ENCODE measurements at places on chromosomes 6 and 20. TPM values are rescaled to one million over a fixed set of nuclear protein-coding genes. Genes with fewer than 3 reads are reported as not detected.

Gene HLA-DQB1
- not detected for total RNA-seq

Gene CFB
- 0.49 TPM for total RNA-seq

Gene RAD21L1
- total RNA-seq: under 0.01 TPM

Gene TXLNB
- total RNA-seq: 0.25 TPM

Gene LY6G5C
- total RNA-seq: 1.2 TPM

Gene SIRPB2
- total RNA-seq: 0.49 TPM

Gene ZBTB12
- total RNA-seq: 21.9 TPM

Gene RAMACL
- 1.5 TPM for total RNA-seq

Gene FILIP1
- total RNA-seq: 1.5 TPM

Gene MAS1
- total RNA-seq: 0.25 TPM

Gene MATN4
- total RNA-seq: not detected

Gene TUBB
- 989 TPM for total RNA-seq

Gene MAP7
- 4.2 TPM for total RNA-seq

Gene ALDH5A1
- total RNA-seq: 17.2 TPM

Gene CDC5L
- total RNA-seq: 33.2 TPM

Gene SAMD10
- 7.6 TPM for total RNA-seq

Gene C6orf52
- total RNA-seq: 0.98 TPM

Gene PRDM1
- 1.7 TPM for total RNA-seq

Gene DSP
- total RNA-seq: 9.3 TPM

Gene COX4I2
- total RNA-seq: not detected

Gene NUP43
- 18.2 TPM for total RNA-seq

Gene SLC22A16
- total RNA-seq: 0.49 TPM

Gene NHLRC1
- 1.2 TPM for total RNA-seq

Gene KHDRBS2
- total RNA-seq: 55.8 TPM

Gene SCRT2
- 4.7 TPM for total RNA-seq

Gene SEMG1
- total RNA-seq: not detected

Gene GLP1R
- total RNA-seq: under 0.01 TPM

Measured in temporal lobe (tissue), 4 donors.